Progenitor cell of endocrine pancreas (in vitro differentiated cells): ENCODE measurements at places on chromosomes 5 and 9.

DNA sequence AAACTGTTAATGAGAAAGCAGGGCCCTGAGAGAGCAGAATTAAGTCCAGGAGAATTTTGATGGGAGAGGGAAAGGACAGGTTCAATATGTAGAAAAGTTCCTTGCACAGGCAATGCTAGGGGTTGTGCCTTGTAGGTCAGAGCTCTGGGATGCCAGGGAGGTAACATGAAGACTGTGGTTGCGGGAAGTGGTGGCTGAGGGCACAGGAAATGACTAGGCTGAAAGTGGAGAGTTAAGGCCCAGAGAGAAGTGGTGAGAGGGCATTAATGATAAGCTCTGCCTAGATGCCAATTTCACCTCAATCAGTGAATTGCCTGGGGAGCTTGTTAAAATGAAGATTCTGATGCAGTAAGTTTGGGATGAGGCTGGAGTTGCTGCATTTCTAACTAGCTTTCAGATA is 31.5 kb upstream of the PPP3R2 start:
- no peak for DNase-seq

DNA sequence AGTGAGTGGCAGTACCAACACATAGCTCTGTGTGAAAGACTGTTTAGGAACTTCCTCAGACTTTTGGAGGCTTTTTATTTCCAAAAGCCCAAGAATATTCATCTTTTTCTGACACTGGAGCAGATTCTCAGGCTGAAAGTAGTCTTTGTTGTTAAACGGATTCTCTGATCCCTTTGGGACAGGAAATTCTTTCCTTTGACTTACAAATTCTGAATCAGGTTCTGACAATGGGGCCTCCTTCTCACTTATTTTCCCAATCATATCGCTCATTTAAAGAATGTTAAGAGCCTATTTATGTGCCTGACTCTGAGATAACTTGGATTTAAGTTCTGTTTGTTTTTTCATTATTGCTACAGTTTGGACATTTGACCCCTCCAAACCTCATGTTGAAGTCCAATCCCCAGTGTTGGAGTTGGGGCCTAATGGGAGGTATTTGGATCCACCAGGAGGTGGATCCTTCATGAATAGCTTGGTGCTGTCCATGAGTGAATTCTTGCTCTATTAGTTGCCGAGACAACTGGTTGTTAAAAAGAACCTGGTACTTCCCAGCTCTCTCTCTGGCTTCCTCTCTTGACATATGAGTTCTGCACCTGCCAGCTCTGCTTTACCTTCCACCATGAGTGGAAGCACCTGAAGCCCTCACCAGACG is 4.1 kb upstream of the ADGRV1 start:
- DNase-seq, result no peak

GRCh38 chr5:65919773-65920172 is 6.6 kb upstream of the ERBIN start:
- DNase-seq, result no peak

DNA sequence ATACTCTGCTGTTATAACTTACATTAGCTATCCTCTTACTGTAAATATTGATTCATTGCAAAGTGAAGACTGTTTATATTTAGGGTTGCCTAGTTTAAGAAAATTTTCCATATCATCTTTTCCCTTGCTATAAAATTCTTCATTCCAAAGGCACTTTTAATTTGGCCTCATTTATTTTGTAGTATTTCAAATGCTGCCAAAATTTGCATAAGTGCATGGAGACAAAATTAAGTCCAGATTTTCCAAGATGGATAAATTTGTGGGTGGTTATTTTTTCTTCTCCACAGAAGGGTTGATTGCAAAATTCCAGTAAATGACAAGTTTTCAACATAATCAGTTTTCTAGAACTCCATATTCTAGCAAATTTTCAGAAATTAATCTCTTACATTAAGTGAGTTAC is 141.5 kb upstream of the MTAP start:
- no peak for DNase-seq

GRCh38 chr5:123080215-123080614 is 8.8 kb upstream of the PRDM6 start:
- no peak for DNase-seq

DNA sequence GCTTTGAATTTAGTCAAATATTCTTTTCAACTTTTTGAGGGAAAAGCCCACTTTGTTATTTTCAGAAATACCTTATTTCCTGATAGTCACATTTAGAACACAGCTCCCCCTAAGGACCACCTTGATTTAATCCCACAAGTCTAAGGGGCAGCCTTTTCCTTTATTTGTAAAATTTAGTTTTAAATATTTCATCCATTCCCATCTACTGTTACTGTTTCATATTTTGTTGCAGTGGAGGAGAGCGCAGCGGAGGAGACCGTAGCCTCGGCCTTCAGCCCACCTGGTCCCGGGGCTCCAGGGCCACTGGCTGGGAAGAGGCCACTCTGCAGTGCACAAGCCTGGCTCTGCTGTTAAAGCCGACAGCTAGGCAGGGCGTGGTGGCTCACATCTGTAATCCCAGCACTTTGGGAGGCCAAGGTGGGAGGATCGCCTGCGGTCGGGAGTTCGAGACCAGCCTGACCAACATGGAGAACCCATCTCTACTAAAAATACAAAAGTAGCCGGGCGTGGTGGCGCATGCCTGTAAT is 19.6 kb downstream of the LPCAT1 start:
- no peak for DNase-seq

- DNase-seq, result no peak
Measured at GRCh38 chr5:73296772-73297171, 123.8 kb downstream of the TMEM174 start.
